ENCODE measurements at places on chromosomes 3 and 15.

GRCh38 chr3:22893644-22894325 is 309.3 kb upstream of the UBE2E2 start:
- DNase-seq = no peak

- DNase-seq = no peak
Measured at GRCh38 chr3:150232992-150233451, 175.1 kb upstream of the TSC22D2 start.

- DNase-seq = no peak
Measured at GRCh38 chr15:70627734-70628548, 135.4 kb downstream of the UACA start.

DNA sequence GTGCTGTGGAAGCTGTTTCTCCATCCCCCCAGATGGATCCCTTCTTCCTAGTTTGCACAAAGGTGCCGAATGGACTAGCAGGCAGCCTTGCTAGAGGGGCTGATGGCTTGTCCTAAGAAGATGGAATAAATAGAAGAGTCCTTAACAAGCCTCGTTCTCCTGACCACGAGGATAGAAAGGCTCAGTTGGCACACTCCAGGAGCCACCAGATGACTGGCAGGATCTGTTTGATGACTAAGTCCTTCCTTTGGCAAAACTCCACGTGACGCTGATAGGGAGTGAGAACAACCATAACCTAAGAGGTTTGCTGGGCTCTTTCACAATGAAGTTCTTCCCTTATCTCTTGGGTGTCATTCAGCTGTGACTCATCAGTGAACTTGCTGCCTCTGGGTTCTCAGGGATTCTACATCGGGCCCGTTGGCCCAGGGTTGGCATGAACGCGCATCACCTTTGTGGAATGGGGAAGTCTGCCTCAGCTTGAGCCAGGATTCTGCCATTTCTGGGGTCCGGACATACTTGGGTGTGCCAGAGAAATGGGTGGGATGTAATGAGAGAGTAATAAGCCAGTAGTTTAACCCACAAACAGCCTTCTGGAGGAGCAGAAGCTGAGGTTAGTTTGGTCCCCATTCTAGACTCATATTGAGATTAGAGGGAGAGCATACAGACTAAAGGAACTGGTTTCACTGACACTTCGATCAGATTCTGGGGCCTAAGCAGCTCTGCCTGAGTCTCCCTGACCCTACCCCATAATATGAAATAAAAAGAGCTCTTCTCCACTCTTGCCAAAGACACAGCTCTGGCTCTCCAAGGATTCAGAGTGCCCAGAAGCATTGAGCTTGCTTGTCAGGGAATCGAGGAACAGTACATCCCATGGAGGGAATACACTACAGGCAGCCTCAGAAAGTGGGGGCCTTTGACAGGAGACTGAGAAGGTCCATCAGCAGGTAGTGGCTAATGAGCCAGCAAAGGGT is 2.0 kb upstream of the MELTF start:
- peak; percentile 25 for DNase-seq

DNA sequence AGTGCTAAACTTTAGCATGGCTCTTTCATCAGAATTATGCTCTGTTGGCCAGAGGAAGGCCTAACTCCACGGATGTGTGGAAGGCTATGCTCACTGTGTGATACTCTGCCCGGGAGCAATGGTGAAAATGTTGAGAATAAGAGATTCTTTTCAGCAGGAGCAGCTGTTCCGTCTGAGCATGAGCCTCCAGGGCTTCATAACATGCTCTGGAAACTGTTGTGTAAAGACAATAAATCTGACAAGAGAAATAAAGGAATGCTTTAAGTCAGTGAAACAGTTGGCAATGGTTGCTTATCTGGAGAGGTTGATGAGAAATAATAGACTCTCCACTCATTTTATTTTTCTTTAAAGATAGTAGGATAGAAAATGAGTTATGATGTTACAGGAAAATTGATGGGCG is 269.8 kb downstream of the DIPK2A start:
- no peak for DNase-seq

DNA sequence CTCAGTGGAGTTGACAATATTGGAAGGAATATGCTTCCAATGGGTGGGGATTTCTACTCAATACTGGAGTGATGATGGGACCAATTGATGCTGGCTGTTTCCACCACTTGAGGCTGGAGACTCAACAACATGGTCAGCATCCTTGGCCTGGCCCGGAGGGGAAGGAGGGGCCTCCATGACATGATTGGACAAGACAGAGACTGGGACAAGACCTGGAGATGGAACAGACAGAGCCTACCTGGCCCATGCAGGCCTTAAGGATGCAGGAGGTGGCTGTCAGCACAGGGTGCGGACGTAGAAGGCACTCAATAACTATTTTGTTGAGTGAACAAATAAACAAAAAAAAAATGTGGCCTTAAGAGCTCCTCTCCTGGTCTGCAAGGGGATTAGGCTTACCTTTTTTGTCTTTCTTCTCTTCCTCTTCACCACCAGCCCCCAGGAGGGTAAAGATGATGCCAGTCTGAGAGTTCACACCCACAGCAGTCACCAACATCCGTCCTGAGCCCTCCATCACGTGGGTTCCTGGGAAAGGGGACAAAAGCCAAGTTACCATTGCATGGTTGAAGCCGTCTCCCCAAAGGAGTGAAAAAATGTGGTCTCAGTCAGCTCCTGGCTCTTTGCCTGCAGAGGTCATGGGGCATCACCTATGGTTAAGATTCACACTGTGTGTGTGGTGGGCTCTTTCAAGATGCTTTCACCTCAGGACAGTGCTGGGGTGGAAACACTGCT is 67.1 kb upstream of the SEC13 start:
- DNase-seq = no peak

GRCh38 chr3:192931825-192932224 is 14.2 kb upstream of the MB21D2 start:
- DNase-seq = no peak
